ENCODE measurements at places on chromosomes 6 and 20.

DNA sequence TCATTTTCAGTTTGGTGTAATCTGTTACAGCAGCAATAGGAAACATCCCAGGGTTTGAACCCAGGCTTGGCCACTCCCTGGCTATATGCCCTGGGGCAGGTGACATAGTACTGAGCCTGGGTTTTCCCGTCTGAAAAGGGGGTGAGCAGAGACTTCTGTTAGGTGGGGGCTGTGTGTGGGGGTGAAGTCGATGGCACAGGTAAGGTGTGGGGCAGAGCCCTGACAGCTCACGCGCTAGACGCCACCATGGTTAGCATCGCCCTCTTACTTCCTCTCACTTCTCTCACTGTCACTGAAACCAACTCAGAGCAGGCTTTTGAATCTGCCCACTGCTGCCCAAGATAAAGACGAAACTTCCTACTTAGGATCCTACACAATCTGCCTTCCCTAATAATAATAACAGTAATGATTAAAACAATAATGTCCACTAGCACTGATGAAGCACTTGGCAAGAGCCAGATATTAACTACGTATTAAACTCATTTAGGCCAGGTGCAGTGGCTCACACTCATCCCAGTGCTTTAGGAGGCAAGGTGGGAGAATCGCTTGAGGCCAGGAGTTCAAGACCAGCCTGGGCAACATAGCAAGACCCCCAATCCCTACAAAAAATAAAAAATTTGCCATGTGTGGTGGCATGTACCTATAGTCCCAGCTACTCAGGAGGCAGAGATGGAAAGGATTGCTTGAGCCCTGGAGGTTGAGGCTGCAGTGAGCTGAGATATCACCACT lies 117.9 kb upstream of the PTPN1 start:
- no peak for DNase-seq

GRCh38 chr6:25017486-25017885 lies 81.7 kb upstream of the RIPOR2 start:
- DNase-seq = no peak

DNA sequence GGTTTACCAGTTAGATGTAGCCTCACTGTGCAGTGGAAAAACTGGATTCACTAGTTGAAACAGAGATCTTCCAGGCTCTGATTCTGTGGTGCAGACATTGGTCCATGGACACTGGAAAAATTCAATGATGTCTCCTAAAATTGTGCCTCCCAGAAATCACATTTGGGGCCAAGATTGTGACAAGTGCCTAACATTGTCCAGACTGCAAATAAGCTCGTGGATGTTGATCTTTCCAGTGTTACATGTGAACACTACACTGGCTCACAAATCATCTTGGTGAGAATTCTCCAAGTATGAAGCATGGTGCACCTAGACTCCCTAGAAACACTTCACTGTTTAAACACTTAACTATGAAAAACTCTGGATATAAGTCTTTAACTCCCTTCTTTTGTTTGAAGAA lies 140.4 kb downstream of the HAO1 start:
- no peak for DNase-seq

DNA sequence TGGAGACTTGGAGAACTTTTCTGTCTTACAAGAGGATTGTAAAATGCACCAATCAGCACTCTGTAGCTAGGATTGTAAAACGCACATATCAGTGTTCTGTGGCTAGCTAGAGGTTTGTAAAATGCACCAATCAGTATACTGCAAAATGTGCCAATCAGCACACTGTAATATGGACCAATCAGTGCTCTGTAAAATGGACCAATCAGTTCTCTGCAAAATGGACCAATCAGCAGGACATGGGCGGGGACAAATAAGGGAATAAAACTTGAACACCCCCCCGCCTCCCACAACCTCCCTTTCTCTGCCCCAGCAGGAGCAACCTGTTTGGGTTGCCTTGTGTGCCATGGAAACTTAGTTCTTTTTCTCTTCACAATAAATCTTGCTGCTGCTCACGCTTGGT lies 12.8 kb upstream of the RPS10 start:
- DNase-seq = no peak

DNA sequence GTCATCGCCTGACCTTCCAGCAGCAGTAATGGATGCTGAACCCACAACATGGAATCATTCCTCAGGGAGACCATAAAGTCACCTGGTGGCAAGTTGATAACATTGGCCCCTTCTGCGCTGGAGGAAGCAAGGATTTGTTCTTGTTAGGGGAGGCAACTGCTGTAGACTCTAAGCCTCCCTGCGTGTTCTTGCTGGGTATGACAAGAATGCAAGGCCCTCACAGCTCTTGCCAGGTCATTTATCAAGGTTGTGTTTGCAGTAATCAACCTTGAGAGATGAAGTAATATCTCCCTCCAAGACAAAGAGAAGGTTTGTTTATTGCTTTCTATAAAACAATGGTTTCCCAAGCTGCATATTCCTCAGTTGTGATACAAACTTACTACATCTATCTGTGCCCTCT lies 80.9 kb downstream of the PERP start:
- no peak for DNase-seq

- DNase-seq = no peak
These were observed 1176.4 kb upstream of the EYS start for GRCh38 chr6:66883453-66883852.

Data from activated T-cell treated with anti-CD3 and anti-CD28 coated beads for 48 hours (primary cell).